ENCODE measurements at places on chromosomes 13 and 19.

- no peak for DNase-seq
These were observed 6.0 kb upstream of the HIPK4 start for GRCh38 chr19:40395956-40396355.

DNA sequence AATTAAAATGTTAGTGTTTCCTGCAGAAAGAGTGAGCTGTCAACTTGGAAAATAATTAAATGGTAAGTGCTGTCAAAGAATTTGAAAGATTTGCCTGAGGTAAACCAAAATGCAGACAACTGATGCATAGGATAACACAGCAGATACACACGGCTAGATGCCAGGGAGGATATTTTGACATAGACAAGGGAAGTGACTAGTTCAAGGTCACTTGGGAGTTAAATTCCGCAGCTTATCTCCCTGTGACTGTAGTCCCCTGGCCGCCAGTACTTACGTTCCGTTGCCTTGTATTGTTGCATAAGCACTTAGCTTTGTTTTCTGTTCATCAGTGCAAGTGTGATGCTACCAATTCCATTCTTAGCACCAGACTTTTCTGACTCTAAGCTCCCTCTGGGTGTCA is 247.3 kb upstream of the MAB21L1 start:
- no peak for DNase-seq

DNA sequence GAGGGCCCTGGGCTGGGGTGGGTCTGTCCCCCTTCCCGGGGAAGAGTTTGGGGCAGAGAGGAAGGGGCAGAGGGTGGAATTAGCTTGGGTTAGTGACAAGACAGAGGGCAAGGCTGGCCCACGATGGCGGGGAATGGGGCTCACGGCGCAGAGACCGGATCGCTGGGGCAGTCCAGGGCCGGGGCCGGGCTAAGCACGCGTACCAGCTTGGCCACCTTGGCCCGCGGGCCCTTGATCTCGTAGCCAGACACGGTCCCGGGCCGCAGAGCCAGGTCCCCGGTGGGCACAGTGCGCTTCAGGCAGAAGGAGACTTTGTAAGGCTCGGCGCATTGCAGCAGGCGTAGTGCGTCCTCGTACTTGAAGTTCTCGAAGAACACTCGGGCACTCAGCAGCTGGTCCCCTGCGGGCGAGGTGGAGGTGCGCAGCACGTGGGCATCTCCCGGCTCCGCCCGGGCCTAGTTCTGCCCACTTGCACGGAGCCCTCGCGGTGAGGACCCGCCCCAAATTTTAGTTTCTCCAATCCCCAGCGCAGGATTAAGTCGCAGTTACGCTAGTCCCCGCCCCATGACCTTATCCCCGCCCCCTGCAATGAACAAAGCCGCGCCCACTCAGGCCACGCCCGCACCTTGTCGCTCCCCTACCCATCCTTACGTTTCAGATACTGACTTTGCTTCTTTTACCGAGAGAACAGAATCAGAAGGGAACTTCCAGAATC is 8.6 kb upstream of the HIPK4 start:
- DNase-seq = peak; percentile 52

GRCh38 chr19:46478356-46478986 is 7.1 kb upstream of the PNMA8A start:
- no peak for DNase-seq

DNA sequence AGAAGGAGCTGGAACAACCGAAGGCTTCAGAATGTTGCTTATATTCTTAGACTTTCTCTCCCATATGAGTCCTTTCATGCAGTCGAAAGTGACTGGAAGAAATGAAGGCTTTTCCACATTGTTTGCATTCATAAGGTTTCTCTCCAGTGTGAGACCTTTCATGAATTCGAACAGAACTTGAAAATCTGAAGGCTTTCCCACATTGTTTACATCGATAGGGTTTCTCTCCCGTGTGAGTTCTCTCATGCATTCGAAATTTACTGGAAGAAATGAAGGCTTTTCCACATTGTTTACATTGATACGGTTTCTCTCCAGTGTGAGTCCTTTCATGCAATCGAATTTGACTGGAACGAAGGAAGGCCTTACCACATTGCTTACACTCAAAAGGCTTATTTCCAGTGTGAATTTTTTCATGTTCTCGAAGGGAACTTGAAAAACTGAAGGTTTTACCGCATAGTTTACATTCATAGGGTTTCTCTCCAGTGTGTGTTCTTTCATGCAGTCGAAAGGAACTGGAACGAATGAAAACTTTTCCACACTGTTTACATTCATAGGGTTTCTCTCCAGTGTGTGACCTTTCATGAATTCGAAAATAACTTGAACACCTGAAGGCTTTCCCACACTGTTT is 21.5 kb downstream of the ZNF14 start:
- DNase-seq = no peak

DNA sequence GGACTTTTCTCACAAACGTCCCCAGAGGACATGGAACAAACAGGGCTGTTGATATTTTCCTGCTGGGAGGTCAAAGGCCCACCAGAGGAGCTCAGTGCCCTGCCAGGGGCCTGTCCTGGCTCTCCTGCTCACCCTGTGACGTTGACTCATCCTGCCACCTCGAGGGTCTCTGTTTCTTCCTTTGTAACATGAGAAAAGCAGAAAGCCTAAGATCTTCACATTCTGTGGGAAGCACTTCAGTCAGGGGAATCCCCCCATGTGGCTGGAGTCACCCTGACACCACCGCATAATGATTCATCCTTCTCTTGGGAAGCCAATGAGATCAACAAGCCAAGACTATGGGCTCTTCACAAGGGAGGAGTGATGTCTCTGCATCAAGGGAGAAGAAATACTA is 147.9 kb downstream of the KATNAL1 start:
- DNase-seq = peak; percentile 35

- no peak for DNase-seq
These were observed 3.5 kb upstream of the TEX26 start for GRCh38 chr13:30928978-30929377.

DNA sequence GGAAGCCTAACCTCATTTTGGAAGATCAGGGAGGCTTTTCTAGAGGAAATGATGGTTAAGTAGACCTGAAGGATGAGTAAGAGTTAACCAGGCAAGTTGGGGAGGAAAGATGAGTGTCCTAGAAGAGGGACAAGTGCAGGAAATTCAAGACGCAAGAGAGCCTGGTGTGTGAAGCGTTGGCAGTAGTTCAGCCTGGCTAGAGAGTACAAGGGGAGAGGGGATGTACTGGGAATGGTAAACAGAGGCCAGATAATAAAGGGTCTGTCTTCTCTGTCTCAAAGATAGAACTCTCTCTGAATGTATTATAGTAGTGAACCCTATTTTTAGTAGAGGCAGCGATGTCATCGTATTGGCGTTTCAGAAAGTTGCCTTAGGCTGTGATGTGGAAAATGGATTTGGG is 9.7 kb downstream of the DPY19L3 start:
- no peak for DNase-seq

DNA sequence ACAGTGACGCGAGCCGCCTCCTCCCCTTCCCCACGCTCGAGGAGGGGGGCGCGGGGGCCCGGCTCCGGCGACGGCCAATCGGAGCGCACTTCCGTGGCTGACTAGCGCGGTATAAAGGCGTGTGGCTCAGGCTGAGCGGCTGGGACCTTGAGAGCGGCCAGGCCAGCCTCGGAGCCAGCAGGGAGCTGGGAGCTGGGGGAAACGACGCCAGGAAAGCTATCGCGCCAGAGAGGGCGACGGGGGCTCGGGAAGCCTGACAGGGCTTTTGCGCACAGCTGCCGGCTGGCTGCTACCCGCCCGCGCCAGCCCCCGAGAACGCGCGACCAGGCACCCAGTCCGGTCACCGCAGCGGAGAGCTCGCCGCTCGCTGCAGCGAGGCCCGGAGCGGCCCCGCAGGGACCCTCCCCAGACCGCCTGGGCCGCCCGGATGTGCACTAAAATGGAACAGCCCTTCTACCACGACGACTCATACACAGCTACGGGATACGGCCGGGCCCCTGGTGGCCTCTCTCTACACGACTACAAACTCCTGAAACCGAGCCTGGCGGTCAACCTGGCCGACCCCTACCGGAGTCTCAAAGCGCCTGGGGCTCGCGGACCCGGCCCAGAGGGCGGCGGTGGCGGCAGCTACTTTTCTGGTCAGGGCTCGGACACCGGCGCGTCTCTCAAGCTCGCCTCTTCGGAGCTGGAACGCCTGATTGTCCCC is at the start of gene JUNB:
TSS of gene JUNB (plus strand) at position 142 of the 706 bp plus-strand sequence. CDS start at position 428, 286 bp downstream.
- peak; percentile 93 for DNase-seq

- no peak for DNase-seq
These were observed 72.4 kb downstream of the STK24 start for GRCh38 chr13:98504371-98504963.

GRCh38 chr13:50911081-50911631 is 1.6 kb downstream of the RNASEH2B start:
- DNase-seq = no peak

DNA sequence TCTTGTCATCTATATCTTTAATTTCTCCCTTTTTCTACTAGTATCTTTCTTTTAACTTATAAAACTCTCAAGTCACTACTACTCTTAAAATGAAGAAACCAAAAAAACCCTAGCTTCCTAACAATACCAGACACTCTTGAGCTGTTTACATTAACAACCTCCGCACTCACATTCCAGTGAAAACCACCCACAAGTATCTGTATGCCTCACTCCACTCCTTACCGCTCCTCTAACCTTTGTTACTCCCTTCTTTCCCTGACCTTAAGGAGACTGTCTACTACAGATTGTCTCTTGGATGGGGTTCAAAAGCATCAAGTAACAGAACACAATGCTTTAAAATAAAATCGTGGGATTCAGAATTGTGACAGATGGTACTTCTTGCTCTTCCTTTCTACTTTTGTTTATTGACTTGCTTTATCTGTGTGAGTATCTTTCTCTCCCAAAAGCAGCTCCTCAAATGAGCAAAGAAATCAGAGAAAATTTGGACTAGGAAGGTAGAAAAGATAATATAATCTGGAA is 110.0 kb upstream of the FBXL3 start:
- DNase-seq = no peak

GRCh38 chr13:63288576-63288975 is 1872.9 kb upstream of the PCDH20 start:
- no peak for DNase-seq

DNA sequence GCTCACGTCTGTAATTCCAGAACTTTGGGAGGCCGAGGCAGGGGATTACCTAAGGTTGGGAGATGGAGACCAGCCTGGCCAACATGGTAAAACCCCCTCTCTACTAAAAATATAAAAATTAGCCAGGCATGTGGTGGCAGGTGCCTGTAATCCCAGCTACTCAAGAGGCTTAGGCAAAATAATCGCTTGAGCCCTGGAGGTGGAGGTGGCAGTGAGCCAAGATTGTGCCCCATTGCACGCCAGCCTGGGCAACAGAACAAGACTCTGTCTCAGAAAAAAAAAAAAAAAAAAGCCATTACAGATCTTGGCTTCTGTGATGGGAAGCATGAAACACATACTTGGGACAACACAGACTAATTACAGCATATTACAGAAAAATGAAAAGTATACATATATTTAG is 1404.5 kb upstream of the SPRY2 start:
- DNase-seq = no peak

- DNase-seq = no peak
These were observed 414.2 kb downstream of the FOXO1 start for GRCh38 chr13:40252241-40252640.

DNA sequence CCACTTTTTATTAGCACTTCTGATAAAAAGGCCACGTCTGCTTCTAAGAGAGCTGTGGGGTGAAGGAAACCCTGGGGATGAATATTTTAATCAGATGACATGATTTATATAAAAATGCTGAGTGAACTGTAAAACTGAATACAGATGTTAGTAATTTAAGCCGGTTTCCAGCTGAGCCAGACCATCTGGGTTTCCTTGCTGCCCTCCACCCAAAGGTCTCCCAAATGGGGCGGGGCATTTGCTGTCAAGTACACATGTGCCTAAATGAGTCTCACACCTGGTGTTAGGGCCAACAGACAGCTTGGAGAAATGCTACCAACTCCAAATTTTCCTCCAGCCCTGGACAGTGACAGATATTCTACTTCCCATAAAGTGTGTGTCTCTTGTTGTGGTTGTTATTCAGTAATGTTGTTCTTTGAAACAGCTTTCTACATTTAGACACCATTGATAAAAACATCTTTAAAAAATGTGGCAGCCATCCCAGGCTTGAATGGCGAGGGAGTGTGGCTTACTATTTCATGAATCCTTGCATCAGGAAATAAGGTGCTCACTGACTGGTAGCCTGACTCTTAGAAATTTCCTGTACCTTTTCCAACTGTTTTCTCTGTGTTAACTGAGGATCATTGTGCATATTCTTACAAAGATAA is 350.4 kb downstream of the MTUS2 start:
- no peak for DNase-seq

DNA sequence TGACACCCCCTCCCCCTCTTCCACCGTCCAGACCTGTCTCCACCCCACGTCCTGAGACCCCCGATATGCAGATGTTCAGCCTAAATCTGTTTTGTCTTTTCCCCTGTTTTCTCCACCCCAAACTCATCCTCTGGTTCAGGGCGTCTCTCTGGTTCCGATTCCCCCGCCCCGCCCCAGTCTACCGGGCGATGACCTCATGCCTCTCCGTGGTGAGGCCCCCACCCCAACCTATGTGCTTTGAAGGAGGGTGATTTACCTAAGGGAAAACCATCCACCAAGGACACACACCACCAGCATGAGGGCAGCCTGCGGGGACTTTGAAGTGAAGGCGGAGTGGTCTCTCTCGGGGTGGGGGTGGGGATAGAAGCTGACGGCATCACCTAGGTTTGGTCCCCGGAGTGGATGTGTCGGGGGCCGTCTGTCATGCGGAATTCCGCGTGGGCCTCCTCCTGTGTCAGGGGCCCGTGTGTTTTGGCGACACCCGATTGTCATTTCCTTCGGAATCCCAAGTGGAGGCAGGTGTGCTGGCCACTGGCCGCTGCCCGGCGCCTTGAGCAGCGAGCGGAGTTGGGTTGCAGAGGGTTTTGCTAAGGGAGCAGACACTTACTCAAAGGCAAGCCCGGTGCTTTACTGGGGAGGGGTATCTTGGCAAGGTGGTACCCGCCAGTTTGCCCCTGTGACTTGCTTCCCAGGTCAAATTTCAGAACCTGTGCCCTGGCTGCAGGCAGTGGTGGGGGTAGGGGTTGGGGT is 1.4 kb downstream of the FZR1 start:
- DNase-seq = peak; percentile 50

GRCh38 chr19:43687660-43687997 is 17.7 kb upstream of the PLAUR start:
- DNase-seq = no peak

- no peak for DNase-seq
These were observed 10.6 kb upstream of the MTRF1 start for GRCh38 chr13:41273831-41274441.
